ENCODE measurements at places on chromosomes 1 and 21.

- DNase-seq: no peak
These were observed 6.9 kb upstream of the SRP9 start for GRCh38 chr1:225770561-225771248.

DNA sequence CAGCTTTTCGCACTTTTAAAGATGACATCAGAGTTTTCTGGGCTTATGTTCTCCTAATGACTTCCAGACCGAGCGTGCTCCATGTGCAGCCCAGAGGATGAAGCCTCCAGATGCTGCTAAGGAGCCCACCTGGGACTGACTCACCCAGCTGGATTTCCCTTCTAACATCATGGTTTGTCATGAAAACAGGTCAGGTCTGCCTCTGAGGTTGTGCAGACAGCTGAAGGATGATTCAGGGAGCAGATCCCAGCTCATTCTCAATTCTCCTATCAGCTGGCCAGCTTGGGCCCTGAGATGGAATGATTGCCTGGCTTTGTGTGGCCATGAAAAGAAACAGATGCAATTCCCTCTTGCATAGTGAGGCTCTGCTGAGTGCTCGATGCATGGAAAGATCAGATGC lies 123.9 kb upstream of the DUSP10 start:
- no peak for DNase-seq

DNA sequence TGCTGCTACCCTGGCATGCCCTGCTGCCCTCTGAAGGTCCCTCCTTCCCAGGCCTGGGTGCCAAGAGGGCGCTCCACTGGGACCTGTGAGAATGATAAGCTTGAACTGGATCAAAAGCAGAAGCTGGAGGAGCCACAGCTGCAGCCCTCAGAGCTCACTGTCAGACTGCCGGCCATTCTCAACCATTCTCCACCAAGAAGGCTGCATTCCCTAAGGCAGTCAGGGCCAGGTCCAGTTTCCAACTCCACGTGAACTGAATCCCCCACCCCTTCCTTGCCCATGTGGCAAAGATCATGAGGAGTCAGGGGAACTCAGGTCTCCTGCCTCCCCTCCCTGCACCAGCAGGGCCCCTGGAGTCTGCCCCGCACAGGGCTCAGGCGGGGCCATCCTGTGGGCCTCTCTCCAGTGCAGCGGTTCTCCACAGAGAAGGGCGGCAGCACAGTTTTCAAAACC lies 19.5 kb downstream of the SLC1A7 start:
- no peak for DNase-seq

DNA sequence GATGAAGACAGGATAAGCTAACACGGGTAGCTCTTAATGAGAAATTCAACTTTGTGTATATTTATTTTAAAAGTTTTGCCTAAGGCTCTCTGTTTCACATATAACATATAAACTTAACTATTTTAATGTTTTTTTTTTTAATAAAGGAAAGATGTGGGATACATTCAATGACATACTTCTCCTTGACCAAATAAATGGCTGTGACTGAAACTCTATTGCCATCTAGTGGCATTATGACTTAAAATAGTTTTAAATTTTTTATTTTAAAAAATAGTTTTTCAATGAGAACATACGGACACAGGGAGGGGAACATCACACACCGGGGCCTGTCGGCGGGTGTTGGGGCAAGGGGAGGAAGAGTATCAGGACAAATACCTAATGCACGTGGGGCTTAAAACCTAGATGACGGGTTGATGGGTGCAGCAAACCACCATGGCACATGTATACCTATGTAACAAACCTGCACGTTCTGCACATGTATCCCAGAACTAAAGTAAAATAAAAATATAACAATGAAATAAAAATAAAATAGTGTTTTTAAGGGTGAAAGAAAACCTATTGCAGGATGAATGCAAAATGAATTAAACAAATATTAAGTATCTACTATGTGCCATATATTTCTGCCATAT lies 83.4 kb downstream of the LYST start:
- DNase-seq: peak; percentile 33

- DNase-seq: no peak
These were observed 212.0 kb upstream of the FAM78B start for GRCh38 chr1:166378805-166379204.

GRCh38 chr1:78492386-78492950 lies 1.7 kb downstream of the PTGFR start:
- DNase-seq: peak; percentile 22

DNA sequence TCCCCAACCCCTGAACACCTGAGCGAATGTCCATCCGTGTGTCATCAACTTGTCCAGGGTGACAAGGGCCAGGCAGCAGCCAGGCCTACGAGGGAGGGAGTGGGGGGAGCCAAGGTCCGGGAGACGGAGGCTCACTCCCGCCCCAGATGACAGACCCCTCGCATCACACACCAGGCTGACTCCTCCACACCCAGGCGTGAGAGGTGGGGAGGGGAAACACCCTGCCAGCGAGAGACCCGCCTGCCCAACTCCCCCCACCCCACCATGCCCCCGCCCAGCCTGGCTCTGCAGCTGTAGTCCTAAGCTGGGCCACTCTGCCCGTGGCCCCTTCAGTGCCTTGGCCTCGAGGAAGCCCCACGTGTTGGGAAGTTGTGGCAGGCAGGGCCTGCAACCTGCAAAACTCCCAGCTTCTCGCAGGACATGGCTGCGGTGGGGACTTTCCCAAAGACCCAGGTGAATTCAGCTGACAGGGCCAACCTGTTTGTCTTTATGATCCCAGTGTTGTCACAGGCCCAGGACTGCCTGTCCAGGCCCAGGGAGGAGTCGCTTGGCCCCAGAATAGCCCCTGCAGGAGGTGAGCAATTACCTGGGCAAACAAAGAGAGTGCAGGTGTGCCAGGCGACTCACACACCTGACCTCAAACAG lies 62.9 kb downstream of the RIPK4 start:
- no peak for DNase-seq

- DNase-seq: no peak
These were observed 70.0 kb upstream of the BCAR3 start for GRCh38 chr1:93751377-93752250.

DNA sequence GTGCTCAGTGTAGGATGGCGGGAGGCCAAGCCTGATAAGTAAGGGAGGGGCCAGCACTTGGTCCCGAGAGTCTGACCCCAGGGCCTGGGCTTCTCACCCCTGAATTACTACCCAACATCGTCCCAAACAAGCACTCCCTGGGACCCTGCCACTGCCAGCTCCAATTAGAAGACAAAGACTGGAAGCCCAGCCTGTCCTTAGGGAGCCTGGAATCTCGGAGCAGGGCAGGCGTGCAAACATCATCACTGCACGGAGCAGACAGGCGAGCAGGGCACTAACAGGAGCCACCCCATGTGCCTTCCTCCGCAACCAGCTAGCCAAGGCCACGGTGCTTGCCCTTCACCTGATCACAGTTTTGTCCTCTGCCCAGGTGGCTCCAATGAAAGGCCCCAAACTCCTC lies 23.2 kb downstream of the KCNAB2 start:
- no peak for DNase-seq

GRCh38 chr21:45583831-45584509 lies 41.7 kb upstream of the SLC19A1 start:
- DNase-seq: no peak

DNA sequence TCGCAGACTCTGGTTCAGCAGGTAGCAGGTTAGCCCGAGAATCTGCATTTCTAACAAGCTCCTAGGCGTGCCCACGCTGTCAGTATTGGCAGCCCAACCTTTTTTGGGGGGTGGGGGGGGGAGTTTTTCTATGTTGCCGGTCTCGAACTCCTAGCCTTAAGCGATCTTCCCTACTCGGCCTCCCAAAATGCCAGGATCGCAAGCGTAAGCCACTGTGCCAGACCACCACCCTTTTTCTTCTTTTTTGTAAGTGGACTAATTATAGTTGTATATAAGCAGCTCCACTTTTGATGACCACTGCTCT lies 480 bp upstream of the MIS18A start:
- no peak for DNase-seq

DNA sequence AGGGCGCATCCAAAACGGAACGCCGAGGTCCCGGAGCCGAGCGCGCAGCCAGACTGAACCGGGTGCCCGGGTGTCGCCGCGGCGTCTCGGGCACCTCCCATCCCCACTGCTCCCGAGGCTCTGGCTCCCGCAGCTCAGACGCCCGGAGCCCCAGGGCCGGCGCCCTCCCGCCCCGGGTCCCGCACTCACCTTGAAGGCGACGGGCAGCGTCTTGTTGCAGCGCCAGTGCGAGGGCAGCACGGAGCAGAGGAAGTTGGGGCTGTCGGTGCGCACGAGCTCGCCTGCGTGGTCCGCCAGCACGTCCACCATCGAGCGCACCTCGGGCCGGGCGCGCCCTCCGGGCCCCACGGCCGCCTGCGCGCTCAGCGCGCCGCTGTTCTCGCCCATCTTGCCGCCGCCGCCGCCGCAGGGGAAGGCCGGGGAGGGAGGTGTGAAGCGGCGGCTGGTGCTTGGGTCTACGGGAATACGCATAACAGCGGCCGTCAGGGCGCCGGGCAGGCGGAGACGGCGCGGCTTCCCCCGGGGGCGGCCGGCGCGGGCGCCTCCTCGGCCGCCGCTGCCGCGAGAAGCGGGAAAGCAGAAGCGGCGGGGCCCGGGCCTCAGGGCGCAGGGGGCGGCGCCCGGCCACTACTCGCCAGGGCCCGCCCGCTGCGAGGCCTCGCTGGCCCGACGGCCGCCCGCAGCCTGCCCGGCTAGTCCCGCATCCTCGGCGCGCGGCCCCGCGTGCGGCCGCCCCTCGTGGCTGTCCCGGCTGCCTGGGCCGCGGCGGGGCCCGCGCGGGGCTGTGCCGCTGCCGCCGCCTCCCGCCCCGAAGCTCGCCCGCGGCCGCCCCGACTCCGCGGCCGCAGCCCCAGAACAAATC lies 447 bp downstream of the RUNX3 start:
- peak; percentile 52 for DNase-seq

- DNase-seq: no peak
These were observed 12.4 kb downstream of the ALX3 start for GRCh38 chr1:110057963-110058518.

DNA sequence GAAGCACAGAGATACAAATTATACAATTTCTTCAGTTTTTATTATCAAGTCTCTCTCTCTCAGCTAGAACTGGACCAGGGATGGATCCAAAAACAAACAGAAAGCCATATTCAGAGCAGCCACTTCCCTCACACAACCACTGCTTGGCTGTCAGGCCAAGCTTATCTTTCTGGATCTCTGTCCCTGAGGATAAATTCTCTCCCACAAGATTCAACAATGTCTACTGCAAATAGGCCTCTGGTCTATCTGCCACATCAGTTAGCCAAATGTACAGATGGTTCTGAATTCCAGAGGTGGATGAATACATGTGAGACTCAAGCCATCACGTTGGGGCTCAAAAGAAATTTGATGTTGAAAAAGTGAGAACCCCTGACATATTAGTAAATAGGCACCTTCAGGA lies 350.9 kb downstream of the LTN1 start:
- DNase-seq: no peak

DNA sequence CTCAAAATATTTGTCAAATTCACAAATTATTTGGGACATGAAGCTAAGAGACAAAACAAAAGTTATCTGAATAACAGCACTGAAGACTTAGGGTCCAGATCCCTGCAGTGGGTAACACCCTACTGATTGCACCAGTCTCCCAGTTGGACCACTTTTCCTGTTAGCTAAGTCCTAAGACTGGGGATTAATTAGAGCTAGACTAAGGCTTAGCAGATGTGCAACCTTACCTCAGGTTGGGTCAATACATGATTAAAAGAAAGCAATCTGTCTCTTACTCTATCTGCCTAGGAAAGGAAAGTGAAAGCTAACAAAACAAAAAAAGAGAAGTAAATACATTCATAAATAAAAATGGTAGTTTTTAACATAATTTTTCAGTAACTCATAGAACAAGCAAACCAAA lies 737.2 kb upstream of the CHRM3 start:
- DNase-seq: no peak

DNA sequence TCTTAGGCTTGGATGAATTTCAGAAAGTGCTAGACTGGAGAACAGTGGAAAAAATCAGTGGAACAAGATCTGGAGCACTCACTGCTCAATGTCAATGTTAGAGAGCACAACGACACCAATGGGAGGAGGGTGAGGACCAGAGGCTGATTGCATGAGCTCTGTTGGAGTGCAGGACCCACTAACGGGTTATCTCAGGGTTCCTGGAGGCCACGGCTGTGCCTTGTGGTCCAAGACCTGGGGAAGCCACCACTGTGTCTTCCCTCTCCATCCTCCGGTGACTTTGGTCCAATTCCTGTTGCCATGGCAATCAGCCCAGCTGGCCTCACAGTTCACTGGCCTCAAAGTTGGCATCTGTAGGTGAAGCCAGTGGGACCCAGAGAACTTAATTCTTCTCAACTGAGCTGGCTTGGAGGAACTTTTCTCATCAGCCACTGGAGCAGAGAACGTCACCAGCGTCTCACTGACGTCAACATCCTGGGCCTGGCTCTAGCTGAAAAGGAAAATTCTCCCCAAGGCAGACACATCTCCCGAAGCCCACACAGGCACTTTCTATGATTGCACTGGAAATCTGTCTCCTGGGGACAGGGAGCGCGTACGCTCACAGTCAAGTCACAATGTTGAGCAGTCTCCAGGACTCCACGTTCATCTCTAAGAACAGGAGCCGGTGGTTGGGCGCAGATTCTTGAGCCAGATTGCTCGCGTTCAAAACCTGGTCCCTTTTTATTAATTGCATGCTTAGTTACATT lies 21.9 kb upstream of the GPR157 start:
- peak; percentile 38 for DNase-seq

- no peak for DNase-seq
These were observed 28.6 kb upstream of the MAP10 start for GRCh38 chr1:232776526-232777106.

DNA sequence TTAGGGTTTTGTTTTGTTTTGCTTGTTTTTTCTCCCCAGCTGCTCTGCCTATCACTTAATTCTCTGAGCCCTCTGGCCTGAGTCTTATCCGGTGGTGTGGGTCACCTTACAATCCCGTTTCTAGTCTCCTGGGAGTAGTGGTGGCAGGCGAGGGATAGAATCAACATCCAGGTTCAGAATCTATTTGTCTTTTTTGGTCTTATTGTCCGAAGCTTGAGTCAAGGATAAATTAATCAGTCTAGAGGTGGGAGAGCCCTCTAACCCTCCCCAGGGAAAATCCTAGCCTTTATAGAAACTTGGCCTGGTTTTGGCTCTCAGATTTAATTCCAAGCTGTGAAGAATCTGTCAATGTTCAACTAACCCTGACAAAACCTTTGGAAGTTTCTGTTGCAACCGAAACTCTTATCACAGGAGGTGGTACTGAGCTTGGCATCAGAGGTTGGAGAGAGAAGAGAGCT lies 246.3 kb downstream of the FGGY start:
- no peak for DNase-seq

DNA sequence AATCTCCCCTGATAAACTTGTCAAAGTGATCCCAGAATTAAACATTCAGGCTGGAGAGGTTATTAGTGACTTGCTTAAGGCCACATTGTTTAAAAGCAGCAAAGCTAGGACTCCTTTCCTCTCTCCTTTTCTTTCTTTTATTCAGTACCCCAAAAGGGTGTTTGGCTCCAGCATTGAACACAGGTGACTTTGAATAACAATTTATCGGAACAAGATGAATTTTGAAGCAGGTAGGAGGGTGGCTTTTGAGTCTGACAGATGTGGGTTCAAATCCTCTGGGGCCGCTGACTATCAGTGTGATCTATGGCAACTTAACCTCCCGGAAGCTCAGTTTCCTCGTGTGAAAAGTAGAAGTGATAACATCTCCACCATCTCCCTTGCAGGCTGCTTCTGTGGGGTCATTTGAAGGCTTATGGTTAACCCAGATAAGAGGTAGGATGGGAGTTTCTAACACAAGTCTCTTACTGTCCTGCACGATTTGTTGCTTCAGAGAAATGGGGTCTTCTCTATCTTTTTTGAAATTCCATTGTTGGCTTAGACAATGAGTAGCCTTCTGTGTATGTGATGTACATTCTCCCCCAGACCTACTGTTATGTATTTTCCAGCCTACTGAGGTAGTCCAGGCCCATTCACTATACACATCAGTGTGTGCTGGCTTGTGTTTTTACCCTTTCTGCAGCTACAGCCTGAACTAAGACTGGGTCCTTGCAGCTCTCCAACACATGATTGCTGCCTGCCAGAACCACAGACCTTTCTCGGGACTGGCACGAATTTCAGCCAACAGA lies 29.0 kb downstream of the JUN start:
- no peak for DNase-seq
